ENCODE measurements at places on chromosomes 6 and 20.
A peak's percentile ranks its signal among the peaks of the same experiment; 100 is the strongest.

- DNase-seq: no peak
These were observed 21.9 kb downstream of the FAM229B start for GRCh38 chr6:112109262-112109661.

- no peak for DNase-seq
These were observed 126.6 kb upstream of the SPACA1 start for GRCh38 chr6:87921034-87921433.

DNA sequence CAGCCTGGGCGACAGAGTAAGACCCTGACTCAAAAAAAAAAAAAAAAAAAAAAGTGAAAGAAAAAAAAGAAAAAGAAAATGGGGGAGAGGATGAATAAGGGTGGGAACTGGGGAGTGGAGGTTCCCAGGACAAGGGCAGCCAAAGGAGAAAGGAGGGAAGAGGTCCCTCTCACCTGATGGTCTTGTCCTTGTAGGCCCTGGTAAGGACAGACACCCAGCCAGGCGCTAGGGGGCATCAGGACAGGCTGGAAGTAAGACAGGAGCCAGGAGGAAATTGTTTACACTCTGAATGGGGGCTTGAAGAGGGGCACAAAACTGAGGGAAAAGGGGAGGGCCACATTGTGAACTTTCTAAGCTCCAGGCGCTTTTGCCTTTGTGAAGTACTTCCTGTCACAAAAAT is 2.3 kb upstream of the ALDH5A1 start:
- no peak for DNase-seq

GRCh38 chr6:14450133-14450504 is 332.5 kb downstream of the CD83 start:
- no peak for DNase-seq

- DNase-seq: no peak
These were observed 6.7 kb downstream of the APMAP start for GRCh38 chr20:24985802-24986201.

DNA sequence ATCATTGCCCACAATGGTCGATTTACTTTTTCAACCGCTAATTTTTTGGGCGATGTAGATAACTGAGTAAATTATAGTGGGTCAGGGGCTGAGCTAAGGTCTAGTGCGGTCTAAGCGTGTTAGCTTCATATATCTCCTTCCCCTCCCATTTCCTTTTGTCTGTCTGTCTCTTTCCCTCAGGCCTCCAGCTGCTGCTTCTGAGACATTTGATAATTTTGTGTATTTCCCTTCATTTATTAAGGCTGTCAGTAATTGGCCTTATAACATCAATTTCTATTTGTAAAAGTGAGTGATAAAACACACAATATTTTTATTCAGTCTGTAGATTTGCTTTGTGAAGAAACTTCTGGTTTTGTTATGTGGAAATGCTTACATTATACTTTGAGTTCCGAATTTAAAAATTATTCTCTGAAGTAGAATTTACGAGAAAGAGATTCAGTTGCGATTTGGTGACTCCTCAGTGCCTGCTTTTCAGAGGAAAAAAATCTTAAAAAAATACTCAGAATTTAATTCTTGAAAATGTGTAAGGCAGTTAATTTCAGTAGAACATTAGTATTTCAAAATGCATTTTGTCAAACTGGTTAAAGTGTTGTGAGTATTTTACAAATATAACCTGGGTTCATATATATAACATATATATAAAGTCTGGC is 1.4 kb downstream of the TMEM170B start:
- DNase-seq: no peak

DNA sequence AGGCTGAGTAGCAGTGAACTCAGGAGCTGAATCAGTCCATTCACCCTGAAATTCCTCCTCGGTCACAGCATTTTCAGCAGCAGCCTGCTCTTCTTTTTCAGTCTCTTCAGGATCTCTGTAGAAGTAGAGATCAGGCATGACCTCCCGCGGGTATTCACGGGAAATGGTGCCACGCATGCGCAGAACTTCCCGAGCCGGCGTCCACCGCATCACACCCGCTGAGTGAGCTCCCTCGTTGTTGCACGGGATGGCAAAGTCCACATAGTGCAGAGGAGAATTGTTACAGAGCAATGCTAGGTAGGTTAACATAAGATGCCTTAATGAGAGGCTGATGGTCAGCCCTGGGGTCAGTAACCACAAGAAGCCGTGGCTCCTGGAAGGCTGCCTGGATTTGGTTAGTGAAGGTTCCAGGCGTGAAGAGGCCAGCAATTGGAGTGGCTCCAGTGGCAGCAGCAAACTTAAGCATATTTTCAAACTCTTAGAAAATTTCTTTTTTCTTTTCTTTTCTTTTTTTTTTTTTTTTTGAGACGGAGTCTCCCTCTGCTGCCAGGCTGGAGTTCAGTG is 113.5 kb upstream of the HDAC2 start:
- DNase-seq: no peak

DNA sequence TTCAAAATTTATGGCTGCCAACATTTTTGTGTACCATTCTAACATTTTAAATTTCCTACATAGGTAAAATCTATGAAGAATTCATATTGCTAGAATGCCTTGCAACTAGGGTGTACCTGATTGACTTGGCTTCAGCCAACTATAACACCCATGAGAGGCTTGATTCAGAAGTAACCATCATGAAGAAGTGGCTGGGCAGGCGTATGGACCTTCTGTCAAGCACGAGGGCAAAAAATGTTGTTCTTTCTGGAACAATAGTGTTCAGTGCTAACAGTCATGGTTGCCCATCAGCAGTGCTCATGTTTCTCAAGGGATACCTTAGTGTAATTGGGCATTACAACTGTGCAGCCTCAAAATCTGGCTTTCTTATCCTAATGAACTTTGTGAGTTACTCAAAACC is 42.9 kb downstream of the ID4 start:
- DNase-seq: no peak

DNA sequence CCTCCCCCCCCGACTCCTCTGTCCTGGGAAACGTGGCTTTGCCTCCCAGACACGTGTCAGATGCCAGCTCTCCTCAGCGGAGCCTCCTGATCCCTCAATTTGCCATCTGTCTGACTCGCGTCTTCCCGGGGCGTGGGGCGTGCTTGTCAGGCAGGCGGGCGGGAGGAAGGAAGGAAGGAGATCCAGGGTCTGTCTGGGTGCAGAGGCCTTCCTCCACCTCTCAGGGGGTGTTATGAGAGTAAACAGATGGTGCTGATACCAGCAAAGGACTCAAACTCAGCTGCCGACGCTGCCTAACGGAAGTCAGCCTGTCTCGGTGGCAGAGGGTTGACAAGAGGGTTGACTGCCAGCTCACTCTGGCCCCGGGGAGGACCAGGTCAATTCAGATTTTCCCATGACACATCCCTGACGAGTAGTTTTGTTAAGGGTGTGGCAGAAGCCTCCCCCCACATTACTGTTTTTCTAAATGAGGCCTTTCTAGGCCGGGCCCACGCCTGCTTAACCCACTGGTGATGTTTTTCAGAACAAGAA is 17.0 kb downstream of the UQCC2 start:
- DNase-seq: peak; percentile 62

- no peak for DNase-seq
These were observed 30.8 kb upstream of the COL19A1 start for GRCh38 chr6:69835414-69836179.

GRCh38 chr20:35304956-35305355 is 12.7 kb upstream of the FAM83C start:
- no peak for DNase-seq

DNA sequence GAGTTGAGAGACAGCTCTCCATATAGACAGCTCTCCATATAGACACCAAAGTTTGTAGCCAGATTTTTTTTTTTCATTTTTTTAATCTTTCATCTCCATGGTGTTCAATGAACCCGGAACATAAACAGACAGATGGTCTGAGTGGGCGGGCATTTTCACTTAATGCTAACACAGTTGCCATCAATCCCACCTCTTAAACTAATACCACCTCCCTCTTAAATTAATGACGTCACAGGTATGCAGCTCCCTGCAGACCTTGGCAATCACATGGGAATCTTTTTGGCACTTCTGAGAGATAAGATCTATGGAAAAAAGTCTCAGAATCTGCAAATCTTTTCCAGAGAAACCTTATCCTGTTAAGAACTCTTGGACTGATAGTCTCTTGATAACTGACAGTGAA is 43.2 kb downstream of the PFDN4 start:
- DNase-seq: no peak

DNA sequence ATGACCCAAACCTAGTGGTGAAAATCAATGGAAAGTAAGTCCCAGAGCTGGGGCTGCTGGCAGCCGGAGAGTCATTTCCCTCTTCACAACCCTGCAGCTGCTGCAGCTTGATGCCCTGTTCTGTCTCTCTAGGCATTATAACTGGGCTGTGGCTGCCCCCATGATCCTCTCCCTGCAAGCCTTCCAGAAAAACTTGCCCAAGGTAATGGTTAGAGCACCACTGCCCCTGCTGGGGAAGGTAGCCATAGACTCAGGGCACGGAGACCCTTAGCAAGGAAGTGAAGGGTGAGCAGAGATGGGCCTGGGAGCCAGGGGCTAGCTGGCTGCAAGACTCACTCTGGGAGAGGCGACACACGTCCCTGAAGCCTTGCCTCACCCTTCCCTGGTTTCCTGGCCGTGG is 12.0 kb downstream of the LPIN3 start:
- no peak for DNase-seq

GRCh38 chr6:137497721-137498463 is 3.7 kb upstream of the OLIG3 start:
- no peak for DNase-seq

- no peak for DNase-seq
These were observed 19.9 kb downstream of the RIN2 start for GRCh38 chr20:19777981-19778380.

GRCh38 chr20:62361799-62362589 is 5.1 kb downstream of the LAMA5 start:
- DNase-seq: no peak

- no peak for DNase-seq
These were observed 309.2 kb upstream of the SPTLC3 start for GRCh38 chr20:12699374-12700228.

- peak; percentile 66 for DNase-seq
These were observed 100.0 kb downstream of the NOL4L start for GRCh38 chr20:32484958-32485769.

DNA sequence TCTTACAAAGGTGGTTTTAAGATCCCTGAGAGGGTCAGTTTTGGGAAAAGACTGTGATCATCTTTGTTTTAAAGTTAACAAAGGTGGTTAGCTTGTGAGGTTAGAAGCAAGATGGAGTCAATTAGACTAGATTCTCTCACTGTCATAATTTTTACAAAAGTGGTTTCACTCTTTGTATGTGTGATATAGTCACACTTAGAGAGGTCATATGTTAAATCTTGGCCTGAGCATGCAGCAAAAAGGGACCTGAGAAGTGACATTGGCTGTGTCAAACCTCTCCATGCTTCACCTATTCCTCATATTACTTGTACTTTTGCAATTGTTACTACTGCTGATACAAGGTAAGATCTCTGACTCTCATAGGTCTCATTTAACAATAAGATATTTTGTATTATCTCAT is 368.0 kb downstream of the TBC1D32 start:
- DNase-seq: no peak

DNA sequence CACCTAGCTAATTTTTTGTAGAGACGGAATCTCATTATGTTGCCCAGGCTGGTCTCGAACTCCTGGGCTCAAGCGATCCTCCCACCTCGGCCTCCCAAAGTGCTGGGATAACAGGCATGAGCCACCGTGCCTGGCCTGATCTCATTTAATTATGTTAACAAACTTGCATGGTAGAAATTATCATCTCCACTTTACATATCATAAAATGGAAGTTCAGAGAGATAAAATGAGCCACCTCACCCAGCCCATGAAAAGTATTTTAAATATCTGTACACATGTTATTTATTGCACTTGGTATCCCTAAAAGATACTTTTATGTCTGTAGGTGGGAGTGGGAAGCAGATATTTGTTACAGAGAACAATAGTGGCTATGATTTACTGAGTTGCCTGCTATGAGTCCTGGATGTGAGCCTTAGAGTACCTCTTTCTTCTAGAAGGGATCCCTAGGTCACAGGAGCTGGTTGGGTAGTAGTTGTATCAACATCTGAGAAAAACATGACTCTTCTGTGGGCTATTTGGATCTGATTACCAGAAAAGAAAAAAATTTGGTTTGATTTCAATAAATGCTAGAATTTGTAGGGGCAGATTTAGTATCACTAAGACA is 52.4 kb upstream of the EIF2S2 start:
- DNase-seq: no peak

- no peak for DNase-seq
These were observed 96.2 kb downstream of the TCP11 start for GRCh38 chr6:35044761-35045421.

DNA sequence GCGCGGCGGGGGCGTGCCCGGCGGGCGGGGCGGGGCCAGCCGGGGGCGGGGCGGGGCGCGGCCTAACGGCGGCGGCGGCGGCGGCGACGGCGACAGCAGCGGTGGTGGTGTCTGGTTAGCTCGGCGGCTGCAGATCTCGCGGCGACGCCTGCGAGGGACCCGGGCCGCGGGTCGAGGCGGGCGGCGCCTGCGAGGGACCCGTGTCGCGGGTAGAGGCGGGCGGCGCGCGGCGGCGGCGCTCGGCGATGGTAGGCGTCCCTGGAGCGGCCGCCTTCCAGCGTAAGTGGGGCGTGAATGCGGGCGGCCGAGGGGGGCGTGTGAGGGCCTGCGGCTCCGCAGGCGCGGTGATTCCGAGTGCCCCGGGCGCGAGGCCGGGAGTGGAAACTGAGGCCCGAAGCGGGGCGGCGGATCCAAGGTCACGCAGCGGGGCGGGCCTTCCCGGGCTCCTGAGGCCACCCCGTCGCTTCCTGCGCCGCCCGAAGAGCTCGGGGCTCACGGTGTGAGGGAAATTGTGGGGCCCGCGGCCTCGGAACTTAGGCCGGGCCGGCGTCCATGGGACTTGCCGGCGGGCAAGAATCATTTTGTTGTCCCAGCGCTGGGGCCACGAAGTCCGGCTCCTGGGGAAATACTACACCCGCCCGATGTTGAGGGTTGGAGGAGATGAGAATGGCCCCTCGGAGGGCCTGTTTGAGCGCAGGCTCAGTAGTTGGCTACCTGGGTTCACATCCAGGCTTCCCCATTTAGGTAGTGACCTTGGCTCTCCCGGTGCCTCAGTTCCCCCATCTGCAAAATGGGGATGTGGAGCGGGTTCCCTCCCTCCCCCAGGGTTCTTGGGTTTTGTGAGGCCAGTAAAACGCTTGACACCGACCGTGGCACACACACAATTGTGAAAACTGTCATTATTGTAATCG is at the start of gene CBFA2T2:
Gene CBFA2T2 (plus strand): TSS at position 74 of the 911 bp plus-strand sequence. CDS start 172 bp downstream, at position 246.
- no peak for DNase-seq

GRCh38 chr6:27720607-27721580 is 191.3 kb downstream of the OR2B2 start:
- no peak for DNase-seq

- DNase-seq: no peak
These were observed 26.9 kb downstream of the MARCKS start for GRCh38 chr6:113884011-113884410.

GRCh38 chr6:160297310-160297709 is 38.7 kb upstream of the SLC22A2 start:
- DNase-seq: no peak

- DNase-seq: no peak
These were observed 39.0 kb downstream of the CAP2 start for GRCh38 chr6:17432356-17432755.

DNA sequence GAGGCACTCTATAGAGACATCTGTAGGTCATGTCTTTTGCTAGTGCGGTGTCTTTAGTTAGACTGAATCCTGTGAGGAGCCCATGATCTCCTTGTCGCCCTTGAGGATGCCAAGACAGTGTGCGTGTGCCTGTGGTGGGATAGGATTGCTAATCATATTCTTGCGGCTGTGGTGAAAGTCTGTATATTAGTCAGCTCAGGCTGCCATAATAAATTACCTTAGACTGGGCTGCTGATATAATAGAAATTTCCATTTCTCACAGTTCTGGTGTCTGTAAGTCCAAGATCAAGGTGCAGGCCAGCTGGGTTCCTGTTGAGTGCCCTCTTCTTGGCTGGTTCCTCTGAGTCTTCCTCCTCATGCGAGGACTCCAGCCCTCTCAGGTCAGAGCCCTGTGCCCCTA is 141.2 kb downstream of the JARID2 start:
- DNase-seq: no peak

Data from activated T-helper 9 cell treated with anti-CD3 and anti-CD28 coated beads, Interleukin-2, amount 50 U/mL, for 16 hours (primary cell).